ENCODE measurements at places on chromosomes 6 and 20.

GRCh38 chr6:136859430-136859829 lies 37.0 kb downstream of the PEX7 start:
- no peak for DNase-seq

- DNase-seq: no peak
These were observed 544 bp upstream of the KHDC1 start for GRCh38 chr6:73263570-73263909.

- no peak for DNase-seq
These were observed 94.2 kb upstream of the EXOC2 start for GRCh38 chr6:786946-787763.

DNA sequence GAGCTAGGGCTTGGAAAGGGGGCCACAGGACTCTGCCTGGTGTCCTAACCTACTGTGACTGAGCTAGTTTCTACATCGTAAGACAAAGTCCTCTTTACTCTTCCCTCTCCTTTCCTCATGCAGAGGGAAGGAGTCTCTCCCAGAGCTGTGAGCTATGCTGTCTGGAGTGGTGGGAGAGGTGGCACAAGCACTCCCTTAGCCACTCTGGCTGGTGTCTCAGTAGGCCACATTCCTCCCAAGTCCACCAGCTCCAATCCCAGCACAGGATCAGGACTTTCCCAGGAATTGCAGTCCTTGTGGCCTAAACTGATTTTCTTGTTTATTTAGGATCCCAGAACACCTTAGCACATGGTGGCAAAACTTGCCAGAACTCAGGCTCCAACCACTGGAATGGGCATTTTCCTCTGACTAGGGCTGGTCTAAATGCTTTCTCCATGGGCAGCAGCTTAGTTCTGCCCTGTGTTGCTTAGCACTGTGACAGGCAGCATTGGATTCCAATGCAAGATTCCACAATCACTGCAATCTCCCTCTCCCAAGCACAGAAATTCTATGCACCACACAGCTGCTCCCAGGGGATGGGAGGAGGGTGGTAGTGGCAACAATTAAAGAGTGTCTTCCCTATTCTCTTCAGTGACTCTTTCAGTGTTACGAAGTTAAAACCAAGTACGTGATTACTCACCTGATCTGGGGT lies 733.3 kb downstream of the HACE1 start:
- DNase-seq: no peak

GRCh38 chr6:157579467-157580031 lies 198.6 kb downstream of the ZDHHC14 start:
- DNase-seq: no peak

GRCh38 chr20:55057779-55058415 lies 582.5 kb downstream of the DOK5 start:
- DNase-seq: no peak

- no peak for DNase-seq
These were observed 296.0 kb downstream of the ADGRG6 start for GRCh38 chr6:142597836-142598235.

DNA sequence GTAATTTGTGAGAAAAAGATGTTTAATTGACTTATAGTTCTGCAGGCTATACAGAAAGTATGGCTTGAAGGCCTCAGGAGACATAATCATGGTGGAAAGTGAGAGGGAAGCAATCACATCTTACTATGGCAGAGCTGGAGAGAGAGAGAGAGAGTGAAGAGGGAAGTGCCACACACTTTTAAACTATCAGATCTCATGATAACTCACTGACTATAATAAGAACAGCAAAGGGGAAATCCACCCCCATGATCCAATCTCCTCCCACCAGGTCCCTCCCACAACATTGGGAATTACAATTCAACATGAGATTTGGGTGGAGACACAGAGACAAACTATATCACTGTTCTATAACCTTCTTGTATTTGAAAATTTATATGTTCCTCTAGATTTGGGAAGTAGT lies 117.2 kb upstream of the BMP5 start:
- DNase-seq: no peak

- DNase-seq: no peak
These were observed 9.2 kb downstream of the PYGB start for GRCh38 chr20:25257130-25257529.

- no peak for DNase-seq
These were observed 329.3 kb upstream of the CITED2 start for GRCh38 chr6:139703780-139704179.

DNA sequence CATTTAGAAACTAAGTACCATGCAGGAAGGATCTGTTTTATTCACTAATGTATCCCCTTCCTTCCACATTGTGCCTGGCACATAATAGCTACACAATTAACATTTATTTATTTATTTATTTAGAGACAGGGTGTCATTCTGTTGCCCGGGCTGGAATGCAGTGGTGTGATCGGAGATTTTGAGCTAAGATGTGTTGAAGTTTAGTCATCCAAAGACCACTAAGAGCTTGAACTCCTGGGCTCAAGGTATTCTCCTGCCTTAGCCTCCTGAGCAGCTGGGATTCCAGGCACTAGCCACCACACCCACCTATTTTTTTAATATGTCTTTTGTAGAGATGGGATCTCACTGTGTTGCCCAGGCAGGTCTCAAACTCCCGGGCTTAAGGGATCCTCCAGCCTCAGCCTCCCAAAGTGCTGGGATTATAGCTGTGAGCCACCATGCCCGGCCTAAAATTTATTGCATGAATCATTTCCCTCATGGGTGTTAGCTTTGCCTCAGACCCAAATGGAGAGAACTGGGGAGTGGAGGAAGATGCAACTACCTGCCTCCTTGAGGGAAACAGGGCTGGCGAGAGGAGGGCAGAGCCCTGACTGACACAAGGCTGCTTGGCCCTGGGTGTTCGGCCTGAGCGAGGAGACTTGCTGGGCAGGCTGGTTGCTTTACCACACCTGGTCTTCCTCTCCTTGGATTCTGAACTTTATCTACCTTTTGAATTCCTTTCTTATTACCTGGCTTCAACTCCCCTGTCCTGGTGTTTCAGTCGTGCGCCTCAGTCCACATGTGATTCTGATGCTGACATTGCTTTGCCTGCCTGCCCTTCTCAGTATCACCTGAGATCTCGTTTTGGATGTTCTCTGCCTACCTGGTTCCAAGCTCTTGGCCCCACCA lies 1.7 kb upstream of the DYNLT1 start:
- DNase-seq: no peak

DNA sequence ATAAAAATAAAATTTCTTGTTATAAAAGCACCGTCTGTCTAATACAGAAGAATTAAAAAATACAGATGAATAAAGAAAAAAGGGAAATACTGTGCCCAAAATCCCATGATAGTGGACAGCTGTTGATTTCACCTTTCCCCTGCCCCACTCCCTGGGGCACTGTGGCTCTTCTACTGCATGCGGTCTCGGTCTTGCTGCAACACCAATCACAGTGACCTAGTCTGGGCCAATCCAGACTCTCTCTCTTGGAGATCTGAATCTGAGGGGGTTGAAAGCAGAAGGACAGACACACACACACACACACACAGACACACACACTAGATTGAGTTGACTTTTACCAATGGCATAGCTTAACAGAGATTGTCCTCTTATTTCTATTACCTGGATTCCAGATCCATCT lies 70.5 kb upstream of the FYN start:
- DNase-seq: no peak

GRCh38 chr20:32474717-32474966 lies 110.5 kb downstream of the NOL4L start:
- no peak for DNase-seq

DNA sequence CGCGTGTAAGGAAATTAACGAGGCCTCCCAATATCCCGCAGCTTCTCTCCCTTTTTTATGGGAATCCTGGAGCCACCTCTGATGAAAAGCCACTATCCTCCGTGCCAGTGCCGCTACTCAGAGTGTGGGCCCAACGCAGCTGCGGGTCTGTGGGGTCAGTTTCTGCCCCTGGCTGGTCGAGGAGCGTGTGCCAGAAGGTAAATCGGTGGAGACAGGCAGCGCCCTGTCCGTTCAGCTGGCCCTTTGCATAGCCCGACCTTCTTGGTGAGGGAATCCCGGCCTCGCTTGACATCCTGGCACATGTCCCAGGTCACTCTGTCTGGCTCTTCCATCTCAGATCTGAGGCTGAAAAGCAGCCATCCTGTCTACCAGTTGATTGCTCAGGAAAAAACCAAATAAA lies 4.6 kb downstream of the THBS2 start:
- DNase-seq: no peak

- DNase-seq: no peak
These were observed 57.3 kb downstream of the BCKDHB start for GRCh38 chr6:80163754-80164187.

GRCh38 chr6:100121854-100122609 lies 128.0 kb upstream of the MCHR2 start:
- DNase-seq: no peak

DNA sequence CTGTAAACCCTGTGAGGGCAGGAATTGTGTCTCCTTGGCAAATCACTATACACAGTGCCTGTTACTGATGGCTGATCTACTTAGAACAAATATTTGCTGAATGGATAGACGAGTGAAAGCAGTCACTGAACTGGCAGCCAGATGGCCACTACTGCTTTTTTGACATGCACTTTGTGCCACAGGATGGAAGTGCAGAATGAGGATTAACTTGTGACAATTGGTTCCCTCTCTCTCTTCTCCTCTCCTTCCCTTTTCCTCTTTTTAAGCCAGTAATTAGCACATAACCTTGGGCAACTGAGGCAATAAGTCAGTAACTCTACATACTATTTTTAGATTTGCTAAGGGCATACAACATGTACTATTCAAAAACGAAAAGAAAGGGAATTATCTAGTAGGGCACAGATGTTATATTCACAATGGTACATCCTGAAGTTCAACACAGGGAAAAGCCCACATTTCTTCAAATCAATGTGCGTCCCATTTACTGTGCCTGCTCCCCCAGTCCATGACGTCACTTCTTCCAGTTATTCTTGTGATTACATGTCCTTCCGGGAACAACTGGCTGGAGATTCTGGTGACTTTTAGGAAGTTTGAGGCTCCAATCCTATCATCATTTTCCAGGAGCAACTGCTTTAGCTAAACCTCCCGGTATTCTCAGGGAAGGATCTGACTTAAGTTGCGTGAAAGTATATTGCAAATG lies 17.0 kb upstream of the RPS6KA2 start:
- no peak for DNase-seq

DNA sequence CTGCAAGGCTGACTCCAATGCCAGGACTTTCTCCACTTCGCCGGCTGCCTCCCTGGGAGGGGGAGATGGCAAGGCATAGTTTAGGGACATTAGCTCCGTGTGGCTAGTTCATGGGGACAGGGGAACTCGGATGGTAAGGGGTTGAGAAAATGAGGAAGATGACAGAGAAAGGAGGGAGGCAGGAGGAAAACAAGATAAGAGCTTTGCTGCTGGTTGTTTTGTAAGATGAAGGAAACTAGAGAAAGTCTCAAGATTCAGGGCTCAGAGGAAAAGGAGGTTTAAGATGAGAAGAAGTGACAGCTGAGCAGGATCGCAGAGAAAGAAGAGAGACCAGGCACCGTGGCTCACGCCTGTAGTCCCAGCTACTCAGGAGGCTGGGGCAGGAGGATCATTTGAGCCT lies 180.9 kb upstream of the RREB1 start:
- no peak for DNase-seq

GRCh38 chr6:33974030-33974429 lies 170.2 kb upstream of the MLN start:
- no peak for DNase-seq

- DNase-seq: no peak
These were observed 6.5 kb downstream of the PLEKHG1 start for GRCh38 chr6:150606168-150606591.
